Pancreas (tissue), 10 donors: ENCODE measurements at places on chromosomes 2 and 18. TPM values are rescaled to one million over a fixed set of nuclear protein-coding genes. Genes with fewer than 3 reads are reported as not detected.

Gene SERPINB4
- polyA plus RNA-seq = not detected

Gene DSG2
- polyA plus RNA-seq = 7.6 TPM

Gene ANTXR1
- 2.5 TPM for polyA plus RNA-seq

Gene KCNJ13
- polyA plus RNA-seq = not detected

Gene RAB6C
- 0.12 TPM for polyA plus RNA-seq
